ENCODE measurements at places on chromosomes 12 and 14.

- no peak for DNase-seq
Observed at GRCh38 chr14:24965934-24966578, 83.9 kb downstream of the STXBP6 start.

GRCh38 chr12:106978035-106978800, 8.7 kb downstream of the MTERF2 start:
- DNase-seq: no peak

GRCh38 chr14:53493320-53493719, 340.2 kb upstream of the DDHD1 start:
- no peak for DNase-seq

DNA sequence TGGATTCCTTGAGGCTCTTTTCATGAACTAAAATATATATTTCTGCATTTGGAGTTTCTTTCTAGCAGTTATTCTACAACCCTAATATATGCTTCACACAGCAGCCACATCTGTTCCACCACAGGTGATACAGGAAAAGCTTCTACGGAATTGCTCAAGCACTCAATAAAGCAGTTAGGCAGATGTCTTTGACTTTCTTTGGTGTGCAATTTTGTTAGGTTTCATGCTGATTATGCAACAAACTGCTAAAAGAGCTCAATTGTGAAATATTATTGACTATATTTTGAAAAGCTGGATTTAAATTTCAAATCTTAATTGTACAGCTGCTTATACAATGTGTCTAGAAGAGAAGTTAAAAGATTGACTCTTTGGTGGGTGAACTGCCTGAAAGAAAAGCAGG, 1055.6 kb upstream of the FBXO33 start:
- DNase-seq: no peak

DNA sequence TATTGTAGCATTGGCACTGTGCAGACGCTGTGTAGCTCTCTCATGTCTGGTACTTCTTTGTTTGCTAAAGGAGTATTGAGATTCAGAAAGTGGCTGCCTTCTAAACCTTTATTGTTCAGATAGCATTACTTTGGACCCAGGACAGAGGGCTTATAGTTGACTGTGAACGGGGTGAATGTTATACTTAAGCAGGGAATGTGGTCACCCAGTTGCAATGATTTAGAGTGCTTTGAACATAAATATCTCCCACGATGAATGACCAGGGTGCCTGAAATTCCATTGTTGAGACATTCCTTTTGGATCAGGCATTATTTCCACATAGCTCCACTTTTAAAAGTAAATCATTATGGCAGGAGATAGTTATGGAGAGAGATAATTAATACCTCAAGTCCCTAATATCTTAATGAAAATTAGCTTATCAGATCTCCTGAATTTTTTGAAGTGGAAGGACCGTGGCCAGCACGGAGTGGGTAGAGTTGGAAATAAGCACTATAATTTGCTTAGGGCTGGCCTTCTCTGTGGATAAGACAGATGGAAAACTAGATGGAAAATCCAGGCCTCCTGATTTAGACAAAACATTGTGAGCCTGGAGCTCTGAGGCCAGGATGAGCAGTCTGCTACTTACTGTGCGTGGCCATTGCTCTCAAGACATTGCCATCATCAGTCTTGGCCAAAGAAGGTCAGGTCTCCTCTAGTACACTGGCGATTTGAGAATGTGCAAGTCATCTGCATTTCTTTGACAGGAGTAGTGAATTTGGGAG, 114.5 kb downstream of the ETV6 start:
- no peak for DNase-seq

- DNase-seq: no peak
Observed at GRCh38 chr12:123945287-123946151, 27.1 kb downstream of the CCDC92 start.

DNA sequence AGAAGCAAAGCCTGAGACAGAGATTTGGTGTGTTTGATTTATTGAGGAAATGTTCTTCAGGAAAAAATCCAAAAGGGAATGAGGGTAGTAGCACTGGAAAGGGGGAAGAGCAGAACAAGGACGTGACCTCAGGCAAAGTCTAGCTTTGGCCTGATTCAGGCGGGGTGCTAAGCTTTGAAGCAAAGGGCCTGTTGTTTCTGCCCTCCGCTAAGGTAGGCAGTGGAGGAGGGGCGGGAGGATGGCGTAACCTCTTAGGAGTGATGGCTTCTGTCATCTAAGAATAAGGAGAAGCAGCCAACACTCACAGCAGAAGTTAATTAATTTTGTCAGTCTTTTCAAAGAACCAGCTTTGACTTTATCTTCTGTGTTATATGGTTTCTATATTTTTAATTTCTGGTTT, 20.4 kb downstream of the ABHD12B start:
- no peak for DNase-seq

- no peak for DNase-seq
Observed at GRCh38 chr14:57962325-57963035, 96.6 kb upstream of the SLC35F4 start.

DNA sequence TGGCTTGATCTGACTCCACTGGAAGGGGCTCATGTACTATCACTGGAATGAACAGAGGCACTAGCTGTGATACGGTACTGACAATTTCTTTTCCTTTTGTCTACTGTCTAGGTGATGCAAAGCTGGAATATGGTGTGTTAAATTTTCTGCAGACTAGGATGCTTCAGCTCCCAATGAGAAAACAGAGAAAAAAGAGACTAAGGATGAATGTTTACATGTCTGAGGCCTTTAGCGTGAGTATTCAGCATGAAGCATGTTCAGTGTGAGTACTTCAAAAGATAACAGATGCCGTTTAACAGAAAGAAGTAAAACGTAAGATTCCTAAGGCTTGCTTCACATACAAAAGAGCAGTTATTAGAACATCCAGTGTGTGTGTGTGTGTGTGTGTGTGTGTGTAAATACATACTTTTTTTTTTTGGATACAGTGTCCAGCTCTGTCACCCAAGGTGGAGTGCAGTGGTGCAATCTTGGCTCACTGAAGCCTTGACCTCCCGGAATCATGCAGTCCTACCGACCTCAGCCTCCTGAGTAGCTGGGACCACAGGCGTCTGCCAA, 92.3 kb upstream of the FERMT2 start:
- DNase-seq: no peak

- no peak for DNase-seq
Observed at GRCh38 chr12:69112616-69113015, 126.8 kb upstream of the CPSF6 start.

- no peak for DNase-seq
Observed at GRCh38 chr12:93163260-93164036, 214.3 kb upstream of the NUDT4 start.

DNA sequence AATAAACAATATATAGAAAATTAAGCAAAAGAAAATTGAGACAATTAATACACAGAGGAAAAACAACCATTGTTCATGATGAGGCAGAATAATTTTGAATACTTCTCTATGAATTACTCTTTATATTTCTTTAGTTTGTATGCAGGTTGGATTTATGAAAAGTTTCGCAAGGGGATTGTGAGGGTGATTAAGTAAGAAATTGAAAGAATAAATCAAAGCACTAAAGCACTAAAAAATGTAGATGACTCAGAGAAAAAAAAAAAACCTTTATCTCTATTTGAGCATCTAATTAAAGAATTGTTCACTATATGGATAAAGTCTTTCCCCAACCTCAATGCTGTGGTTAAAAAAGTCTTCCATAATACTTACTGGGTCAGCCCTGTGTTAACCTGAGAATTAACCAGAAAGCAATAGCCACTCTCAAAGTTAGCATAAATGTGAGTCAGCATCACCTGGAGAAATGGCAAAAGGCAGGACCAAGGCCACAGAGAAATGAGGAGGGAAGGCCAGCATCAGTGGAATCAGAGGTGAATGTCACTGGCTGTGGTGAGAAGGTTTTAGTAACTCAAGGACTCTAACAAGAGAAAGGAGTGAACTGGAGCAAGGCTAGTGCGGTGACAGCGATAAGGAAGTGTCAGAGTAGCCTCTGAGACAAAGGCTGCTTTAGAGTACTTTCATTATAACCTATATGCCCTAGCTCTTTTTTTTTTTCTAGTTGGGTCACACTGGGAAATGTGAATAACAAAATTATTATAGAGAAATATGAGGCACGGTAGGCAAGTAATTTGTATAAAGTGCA, 310.4 kb downstream of the KCNC2 start:
- DNase-seq: no peak

DNA sequence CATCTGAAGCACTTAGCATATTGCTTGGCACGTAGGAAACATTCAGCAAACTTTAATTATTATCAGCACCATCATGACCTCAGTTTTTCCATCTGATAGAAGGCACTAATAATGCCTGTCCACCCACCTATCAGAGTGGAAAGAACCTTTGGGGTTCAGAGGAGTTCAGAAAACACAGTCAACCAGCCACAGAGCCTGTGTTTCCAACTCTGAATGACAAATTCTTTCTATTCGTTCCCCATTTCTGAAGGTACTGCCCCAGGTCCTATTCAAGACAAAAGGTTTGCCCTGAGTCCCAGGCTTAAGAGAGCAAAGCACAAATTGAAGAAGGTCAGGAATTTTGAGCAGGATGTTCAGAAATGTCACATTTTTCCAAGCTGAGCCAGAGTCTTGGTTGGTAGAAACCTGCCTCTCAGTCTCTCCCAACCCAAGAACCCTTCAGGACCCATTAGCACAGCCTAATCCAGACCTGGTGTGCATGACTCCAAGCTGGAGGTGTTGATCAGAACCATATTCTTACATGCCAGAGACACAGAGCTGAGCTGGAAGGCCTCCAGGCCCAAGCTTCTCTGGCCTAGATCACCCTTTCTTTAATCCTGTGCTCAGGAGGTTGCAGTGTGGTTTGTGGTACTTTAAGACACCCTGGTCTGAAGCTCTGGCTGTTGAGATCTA, 114.4 kb downstream of the TBX5 start:
- no peak for DNase-seq

- DNase-seq: no peak
Observed at GRCh38 chr14:81805785-81806184, 272.1 kb upstream of the SEL1L start.

- DNase-seq: no peak
Observed at GRCh38 chr12:82565966-82566365, 120.7 kb upstream of the TMTC2 start.

DNA sequence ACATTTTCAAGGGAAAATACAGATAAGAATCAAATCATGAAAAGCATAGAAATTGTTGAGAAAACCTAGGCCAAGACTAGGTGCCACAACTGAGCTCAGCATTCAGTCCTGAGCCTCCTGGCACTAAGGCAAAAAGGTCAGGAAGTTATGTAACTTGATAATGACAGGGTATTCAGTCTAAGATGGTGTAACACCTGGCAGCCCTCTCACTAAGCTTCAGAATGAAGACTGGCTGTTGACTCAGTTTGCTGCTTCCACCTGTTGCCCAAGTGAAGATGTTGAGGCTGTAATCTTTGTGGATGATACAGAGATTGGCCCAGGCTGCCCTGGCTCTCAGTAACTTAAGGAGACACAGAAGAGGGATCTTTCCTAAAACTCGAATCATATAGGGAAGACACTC, 19.6 kb downstream of the PROX2 start:
- DNase-seq: no peak

DNA sequence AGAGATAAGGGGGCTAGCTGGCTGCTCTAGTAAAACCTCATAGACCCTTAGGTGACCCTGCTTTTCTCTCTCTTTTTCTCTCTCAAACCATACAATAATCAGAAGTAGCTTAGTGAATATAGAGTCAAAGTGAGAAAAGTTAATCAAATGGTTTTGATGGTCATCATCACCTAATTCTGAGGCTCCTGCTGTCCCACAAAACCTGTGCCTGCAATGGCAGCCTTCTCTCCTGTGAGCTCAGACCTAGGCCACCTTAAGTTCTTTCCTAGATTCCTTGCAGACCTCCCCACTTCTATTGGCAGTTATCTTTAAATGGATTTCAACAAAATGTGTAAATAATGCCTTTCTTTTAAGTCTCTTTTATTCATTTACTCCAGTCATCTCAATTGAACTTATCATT, 1.5 kb upstream of the RPAP3 start:
- no peak for DNase-seq

DNA sequence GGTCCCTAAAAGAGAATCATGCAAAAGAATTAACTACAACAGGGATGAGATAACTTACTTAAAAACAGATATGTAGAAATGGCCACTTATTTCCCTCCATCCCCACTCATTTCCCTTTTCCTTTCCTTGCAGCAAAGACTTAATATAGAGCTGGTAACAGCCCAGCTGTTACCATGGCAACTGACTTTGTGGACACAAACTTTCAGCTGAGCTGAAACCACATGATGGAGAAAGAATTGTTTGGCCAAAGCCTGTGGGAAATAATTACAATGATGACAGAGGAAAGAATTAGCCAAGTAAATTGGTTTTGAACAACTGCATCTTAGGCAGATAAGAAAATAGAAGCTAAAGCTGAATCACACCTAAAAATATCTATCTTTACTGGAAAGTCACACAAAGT, 364.9 kb downstream of the GALC start:
- no peak for DNase-seq

All from GM10248 (cell line).